ENCODE measurements at places on chromosomes 2 and 18. TPM values are rescaled to one million over a fixed set of nuclear protein-coding genes. Genes with fewer than 3 reads are reported as not detected.

DNA sequence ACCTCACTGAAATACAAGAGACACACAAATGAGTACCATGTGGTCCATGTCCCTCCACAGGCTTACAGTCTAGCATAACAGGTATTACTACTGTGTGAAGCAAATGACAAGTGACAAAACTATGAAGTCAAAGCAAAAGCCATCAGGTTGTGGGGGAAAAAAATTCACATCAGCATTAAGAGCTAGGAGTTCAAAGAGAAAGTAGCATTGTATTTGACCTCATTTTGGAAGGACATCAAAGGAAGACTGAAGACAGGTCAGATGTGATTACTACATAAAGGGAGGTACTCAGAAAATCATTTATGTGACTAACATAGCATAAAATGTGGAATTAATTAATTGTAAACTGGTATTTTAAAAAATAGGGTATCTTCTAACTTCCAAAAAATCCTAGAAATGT, 224.2 kb downstream of the CDH2 start:
- no peak for DNase-seq

DNA sequence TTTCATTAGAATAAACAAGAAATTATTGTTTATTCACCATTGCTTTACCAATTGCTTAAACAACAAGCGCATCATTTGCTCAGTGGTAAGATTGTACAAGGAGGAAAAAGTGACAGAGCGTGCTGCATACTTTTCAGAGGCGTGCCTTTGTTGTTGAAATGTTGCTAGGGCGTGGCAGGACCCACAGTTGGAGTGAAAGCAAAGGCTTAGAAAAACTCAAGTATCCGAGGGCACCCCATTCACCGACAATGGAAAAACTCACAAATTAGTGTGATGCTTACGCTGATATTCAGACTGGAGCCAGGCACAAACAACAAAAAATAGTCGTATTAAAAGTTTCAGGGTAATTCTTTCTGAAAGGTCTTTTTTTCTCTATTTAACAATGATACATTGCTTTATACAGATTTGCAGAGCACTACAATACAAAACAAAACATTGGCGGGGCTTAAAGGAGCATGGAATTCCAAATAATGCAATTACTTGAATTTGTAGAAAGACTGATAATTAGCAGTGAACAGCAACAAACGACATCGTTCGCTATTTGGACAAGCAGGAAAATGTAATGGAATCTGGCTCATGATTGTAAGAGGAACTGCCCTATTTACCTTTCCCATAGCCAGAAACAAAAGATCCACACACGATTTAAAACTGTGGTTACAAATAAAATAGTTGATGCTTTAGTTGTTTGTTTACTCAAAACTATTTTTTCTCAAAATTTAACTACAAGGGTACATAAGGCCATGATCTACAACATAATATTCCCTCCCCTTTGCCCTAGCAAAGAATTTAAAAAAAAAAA, 37.8 kb upstream of the RTTN start:
- DNase-seq, result no peak

The NAT8 gene
- not detected for total RNA-seq

The NCOA1 gene
- total RNA-seq, result 15.1 TPM
